ENCODE measurements at places on chromosomes 7 and 10. TPM values are rescaled to one million over a fixed set of nuclear protein-coding genes. Genes with fewer than 3 reads are reported as not detected.

The VWA2 gene
- not detected for total RNA-seq

The NPY4R2 gene
- total RNA-seq = not detected

The VIM gene
- 2,178 TPM for total RNA-seq

The SLC18A3 gene
- total RNA-seq = 0.34 TPM

The SDK1 gene
- total RNA-seq = 5.4 TPM

The HHEX gene
- 1.7 TPM for total RNA-seq

The MDH2 gene
- 119 TPM for total RNA-seq

The OTUD1 gene
- 10.6 TPM for total RNA-seq

The LAMB1 gene
- 1,014 TPM for total RNA-seq

The TDRD1 gene
- not detected for total RNA-seq

DNA sequence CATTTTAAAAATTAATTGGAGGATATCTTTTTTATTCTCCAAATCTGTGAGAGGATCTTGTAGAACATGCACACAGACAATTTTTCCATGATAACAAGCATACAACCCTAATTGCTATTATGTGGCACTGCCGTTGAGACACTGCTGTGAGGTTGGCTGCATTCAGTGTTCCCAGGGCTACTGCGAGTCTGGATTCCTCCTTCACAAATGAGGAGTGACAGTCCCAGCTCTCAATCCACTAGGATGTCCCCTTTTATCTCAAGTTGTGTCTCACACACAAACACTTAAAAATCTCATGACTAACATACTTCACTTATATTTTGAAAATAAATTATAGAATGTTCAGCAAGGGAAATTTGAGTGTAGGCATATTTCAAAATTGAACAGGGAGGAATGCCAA lies 14.1 kb downstream of the NEUROD6 start:
- no peak for DNase-seq

- DNase-seq = no peak
Observed at GRCh38 chr10:77185696-77186095, 451.9 kb downstream of the KCNMA1 start.

- DNase-seq = no peak
Observed at GRCh38 chr10:77433546-77433945, 204.1 kb downstream of the KCNMA1 start.

DNA sequence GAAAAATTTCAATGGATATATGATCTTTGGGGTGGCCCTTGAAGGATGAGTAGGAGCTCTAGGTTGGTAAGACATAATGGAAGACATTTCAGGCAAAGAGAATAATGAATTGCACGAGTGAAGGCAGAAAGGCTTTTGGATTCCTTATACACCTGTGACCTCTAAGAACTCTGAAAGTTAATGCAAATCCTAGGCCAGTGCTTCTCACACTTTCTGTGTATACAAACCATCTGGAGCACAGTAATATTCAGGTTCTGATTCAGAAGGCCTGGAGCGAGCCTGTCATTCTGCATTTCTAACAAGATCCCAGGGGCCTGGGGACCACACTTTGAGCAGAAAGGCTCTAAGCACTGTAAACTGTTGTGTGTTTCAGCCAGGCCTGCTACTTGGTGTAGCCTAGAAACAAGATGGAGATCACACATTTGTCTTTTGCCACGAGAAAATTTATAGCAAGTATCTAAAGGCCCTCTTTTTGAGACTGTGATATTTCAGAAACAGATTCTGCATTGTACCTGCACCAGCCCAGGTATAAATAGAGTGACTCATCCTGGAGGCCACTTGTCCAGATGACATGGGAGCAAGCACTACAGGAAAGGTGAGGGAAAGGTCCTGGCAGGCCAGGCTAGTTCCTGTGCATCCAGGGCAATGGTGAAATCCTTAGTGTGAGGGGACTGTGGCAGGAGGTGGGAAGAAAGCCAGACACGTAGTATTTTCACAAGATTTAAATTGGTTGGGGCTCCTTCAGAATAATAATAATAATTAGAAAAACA lies 24.4 kb downstream of the MRPS33 start:
- no peak for DNase-seq

DNA sequence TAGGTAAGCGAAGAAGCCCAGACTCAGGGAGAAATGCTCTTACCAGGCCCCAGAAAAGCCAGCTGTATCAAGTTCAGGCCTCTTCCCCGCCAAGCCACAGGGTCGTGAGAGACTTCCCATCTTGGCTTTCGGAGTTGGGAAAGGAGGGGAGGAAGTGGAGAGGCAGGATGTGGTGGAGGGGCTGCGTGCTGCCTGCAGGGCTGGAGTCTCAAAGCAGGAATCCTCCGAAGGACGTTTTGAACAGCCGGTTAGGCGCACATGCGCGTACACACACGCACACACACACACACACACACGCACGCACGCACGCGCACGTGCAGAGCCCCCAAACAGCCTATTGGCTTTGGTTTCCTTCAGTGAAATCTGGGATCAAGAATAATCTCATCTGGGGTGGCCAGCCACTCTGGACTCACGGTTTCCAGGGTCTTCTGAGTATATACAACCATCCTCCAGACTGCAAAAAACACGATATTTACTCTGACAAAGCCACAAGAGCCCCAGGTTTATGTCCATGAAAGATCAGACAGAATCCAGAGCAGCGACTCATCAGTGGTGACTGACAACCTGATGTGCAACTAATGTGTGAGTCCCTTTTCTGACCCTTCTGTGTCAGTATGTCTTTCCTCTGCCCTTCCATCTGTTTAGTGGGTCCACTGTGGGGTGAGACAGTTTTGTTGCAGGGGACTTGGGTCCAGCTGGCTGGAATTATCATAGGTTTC lies 115.0 kb upstream of the ZNF438 start:
- DNase-seq = no peak

- no peak for DNase-seq
Observed at GRCh38 chr7:35253710-35254495, at the start of gene TBX20. TSS of gene TBX20 (minus strand) at chr7:35254100. CDS start at chr7:35253620, 480 bp downstream.

GRCh38 chr7:341841-342638 lies 52.1 kb downstream of the FOXL3 start:
- no peak for DNase-seq

DNA sequence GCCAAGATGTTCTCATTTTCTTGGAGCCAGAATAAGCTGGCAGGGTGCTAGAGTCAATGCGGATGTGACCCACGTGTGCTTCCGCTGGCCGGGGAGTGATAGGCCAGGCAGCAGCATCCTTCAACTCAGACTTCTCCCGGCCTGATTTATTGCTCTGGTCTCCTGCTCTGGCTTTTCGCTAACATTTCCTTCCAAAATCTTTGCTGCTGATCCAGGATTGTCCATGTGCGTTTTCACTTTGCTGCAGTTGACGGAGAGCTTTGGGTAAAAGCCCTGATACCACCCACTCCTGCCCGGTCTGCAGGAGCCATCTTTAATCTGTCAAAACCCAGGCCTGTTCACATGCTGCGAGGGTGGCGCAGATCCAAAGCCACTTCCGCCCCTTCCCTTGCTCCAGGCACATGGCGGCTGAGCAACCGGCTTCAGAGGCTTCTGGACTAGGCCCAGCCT lies 106.8 kb downstream of the CYP26A1 start:
- DNase-seq = no peak

- DNase-seq = no peak
Observed at GRCh38 chr10:132518572-132519381, 18.8 kb upstream of the INPP5A start.

GRCh38 chr10:130927157-130927556 lies 384.4 kb downstream of the TCERG1L start:
- no peak for DNase-seq

DNA sequence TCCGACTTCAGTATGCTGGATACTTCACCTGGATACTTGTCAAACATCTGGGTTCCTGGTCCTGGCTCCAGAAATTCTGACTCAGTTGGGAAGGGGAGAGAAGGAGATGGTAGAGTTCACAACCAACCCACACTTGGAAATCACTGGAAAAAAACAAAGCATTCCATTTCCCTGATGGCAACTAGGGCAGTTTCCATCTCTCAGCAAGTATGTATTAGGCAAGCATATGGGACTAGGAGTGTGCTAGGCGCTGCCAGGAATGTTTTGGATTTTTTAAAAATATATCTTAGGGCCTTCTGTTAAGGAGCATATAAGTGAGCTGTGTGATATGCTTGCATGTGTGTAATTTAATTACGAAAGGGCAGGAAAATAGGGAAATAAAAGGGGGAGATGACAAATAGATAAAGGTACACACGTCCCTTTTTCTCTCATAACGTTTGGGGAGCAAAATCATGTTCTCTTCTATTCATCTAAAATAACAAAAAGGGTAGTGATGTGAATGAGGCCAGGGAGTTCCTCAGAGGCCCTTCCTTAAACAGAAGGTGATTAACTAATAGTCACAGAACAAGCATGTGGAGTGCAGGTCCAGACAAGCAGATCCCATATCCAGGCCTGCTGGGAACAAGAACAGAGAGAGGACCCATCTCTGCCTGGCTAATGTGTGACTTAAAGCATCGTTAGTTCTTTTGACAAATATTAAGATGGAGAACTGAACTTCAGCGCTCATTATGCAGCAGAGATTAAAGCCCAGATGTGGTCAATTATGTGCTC lies 64.5 kb upstream of the NFE2L3 start:
- DNase-seq = no peak

DNA sequence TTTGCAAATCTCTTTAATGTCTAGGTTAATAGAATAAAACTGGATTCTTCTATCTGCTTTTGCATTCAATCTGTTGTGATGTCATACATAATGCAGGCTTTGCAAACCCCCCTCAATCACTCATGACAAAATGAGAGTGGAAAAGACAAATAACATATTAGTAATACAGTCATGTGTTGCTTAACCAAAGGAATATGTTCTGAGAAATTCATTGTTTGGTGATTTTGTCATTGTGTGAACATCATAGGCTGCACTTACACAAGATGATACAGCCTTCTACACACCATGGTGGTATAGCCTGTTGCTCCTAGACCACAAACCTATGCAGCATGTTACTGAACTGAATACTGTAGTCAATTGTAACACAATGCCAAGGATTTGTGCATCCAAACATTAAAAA lies 87.3 kb upstream of the SEC61G start:
- no peak for DNase-seq

DNA sequence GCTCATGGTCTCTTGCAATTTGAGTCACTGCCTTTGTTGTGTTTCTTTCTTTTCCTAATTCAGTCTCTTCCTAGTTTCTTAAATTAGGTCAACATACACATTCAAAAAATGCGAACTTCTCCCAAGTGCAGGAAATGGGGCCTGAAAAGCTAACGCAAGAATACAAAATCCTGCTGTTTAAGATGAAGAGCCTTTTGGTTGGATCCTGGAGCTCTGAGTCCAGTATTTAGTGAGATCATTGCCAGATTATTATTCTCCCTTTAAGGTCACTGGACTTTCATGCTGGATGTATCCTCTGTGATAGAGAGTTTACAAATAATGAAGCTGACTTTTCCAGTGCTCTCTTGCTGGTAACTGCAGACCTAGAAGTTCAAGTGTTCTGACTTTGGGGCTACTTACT lies 401.9 kb upstream of the MKI67 start:
- DNase-seq = no peak

DNA sequence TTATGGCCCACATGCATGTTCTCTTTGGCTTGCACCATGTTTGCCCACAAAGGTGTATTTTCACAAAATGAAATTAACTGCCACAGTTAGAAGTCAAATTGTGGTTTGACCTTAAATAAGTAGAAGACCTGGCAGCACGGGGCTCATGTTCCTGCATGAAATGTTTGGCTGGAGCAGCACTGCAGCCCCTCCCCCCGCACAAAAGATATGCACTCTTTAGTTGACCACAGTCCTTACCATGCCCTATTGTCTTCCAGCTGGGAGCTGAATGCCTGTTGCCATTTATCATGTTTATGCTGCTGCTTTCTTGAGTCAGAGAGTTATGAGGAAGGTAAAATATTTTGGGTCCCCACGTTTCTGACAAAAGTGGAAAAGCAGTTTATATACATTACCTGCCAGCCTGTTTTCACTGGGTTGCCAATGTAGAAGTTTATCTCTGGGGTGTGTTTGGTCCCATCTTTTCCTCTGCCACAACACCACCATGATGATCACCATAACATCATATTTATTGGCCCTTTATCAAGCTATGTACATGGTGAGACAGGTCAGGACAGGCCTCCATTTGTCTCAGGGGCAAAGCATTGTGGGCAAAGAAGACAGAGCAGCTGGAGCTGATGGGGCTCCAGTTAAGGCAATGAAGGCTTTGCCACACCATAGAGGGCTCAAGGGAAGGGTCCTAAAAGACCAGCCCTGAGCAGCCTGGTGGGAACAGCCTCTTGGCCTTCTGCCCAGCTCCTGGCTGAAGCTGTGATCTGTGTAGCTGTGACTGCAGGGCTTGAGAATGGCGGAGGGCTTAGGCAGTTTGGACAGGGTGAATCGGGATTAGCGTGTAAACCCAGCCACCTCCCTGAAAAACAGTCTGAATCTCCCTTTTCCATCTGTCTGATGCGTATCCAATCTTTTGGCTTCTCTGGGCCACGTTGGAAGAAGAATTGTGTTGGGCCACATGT lies 5.4 kb downstream of the PRF1 start:
- DNase-seq = peak; percentile 60

DNA sequence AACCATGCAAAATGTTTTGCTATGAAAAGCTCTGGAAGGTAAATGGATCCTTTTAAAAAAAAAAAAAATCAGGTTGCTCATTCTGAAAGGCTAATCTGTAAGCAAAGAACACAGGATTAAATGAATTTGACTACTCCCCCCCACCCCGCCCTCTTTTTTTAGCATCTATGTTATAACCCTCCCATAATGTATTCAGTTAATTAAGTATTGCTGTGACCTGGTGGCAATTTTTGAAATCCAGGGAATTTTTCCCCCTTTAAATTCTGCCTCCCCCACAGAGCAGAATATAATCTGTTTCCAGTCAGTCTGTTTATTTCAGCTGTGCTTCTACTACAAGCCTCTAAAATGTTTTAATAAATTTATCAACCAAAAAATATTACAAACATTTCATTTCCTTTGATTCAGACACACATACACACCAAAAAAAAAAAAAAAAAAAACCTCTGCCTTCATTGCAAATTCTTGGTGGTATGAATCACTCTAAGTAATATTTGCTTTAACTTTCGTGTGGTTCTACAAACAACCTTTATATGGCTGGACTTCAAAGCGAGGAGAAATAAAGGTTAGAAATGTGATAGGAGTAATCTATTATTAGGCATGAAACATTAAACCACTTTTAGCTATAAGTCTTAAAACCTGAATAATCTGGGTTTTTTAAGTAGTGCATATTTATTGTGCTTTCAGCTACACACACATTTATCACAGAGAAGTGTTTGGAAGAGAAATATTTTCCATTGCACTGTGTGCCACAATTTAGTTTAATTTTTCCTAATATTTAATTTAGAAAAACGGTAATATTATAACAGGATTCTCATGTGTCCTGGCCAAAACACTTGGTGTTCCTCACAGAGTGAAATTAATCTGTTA lies 64.4 kb upstream of the ARID5B start:
- no peak for DNase-seq

- no peak for DNase-seq
Observed at GRCh38 chr10:3272300-3272699, 99.7 kb upstream of the PITRM1 start.

DNA sequence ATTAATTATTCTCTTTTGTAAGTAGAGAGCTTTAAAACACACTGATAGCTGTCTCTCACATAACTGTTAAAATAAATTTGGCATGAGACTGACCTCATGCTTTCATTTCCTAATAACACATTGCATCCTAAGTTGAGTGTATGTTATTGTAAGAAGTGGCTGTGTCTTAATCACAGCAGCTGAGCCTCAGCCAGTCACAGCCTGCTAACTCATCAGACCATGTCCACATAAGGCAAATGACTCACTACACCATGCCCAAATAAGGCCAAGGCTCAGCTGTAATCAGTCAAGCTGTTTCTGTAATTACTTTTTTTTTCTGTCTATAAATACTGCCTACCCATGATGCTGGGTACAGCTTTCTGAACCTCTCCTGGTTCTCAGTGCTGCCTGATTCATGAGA lies 860.9 kb downstream of the XPNPEP1 start:
- no peak for DNase-seq

All from osteocyte (in vitro differentiated cells).